RPMI7951 (cell line): ENCODE measurements at places on chromosomes 2 and 18. TPM values are rescaled to one million over a fixed set of nuclear protein-coding genes. Genes with fewer than 3 reads are reported as not detected.
A peak's percentile ranks its signal among the peaks of the same experiment; 100 is the strongest.

Gene LYPD6B
- 21.6 and 25.9 TPM in 2 replicates for total RNA-seq

Gene CYP26B1
- total RNA-seq = 3.5 and 4.3 TPM in 2 replicates

Gene AGXT
- 0.10 and 0.24 TPM in 2 replicates for total RNA-seq

Gene SERPINB7
- total RNA-seq = 10.0 and 13.1 TPM in 2 replicates

Gene SRD5A2
- not detected in 2 replicates for total RNA-seq

Gene FOXD4L1
- 0.10 TPM in 1 of 2 replicates, not detected in the other for total RNA-seq

Gene GPN1
- total RNA-seq = 61.9 and 63.3 TPM in 2 replicates

Gene ZNF512
- 19.8 and 20.5 TPM in 2 replicates for total RNA-seq

GRCh38 chr2:8219631-8220355 is 462.1 kb upstream of the ID2 start:
- peak; percentile 92 for DNase-seq

DNA sequence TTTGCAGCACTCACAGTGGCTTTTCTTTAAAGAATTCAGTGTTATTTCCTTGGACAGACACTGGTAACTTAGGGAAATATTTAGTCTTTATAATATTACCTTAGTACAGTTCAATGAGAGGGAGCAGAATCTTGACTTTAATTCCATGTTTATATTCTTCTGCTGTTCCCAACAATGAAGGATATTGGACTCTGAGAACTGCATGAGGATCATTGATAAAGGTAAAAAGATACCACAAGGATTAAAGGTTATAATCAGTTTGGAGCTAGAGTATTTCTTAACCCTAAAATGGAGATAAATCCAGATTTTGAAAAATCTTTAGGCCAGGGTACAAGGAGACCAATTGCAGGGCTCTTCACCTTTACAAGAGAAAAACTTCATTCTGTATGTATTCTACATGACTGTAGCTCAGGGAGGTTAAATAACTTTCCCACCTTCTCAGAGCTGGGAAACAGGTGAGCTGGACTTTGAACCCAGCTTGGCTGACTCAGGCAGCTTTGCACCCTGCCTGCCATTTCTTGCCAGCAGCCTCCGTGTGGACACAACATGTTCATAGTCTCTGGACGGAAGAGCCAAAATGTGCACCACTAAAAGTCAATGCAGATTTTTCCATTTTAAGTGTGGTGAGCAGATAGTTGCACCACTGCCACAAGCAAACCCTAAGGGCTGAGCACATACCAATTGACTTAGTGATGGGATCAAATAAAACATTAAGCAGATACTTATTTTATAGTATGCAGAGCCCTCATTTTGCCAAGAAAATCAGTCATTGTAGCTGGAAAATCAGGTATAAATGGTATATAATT is 26.7 kb downstream of the UPP2 start:
- DNase-seq = no peak

DNA sequence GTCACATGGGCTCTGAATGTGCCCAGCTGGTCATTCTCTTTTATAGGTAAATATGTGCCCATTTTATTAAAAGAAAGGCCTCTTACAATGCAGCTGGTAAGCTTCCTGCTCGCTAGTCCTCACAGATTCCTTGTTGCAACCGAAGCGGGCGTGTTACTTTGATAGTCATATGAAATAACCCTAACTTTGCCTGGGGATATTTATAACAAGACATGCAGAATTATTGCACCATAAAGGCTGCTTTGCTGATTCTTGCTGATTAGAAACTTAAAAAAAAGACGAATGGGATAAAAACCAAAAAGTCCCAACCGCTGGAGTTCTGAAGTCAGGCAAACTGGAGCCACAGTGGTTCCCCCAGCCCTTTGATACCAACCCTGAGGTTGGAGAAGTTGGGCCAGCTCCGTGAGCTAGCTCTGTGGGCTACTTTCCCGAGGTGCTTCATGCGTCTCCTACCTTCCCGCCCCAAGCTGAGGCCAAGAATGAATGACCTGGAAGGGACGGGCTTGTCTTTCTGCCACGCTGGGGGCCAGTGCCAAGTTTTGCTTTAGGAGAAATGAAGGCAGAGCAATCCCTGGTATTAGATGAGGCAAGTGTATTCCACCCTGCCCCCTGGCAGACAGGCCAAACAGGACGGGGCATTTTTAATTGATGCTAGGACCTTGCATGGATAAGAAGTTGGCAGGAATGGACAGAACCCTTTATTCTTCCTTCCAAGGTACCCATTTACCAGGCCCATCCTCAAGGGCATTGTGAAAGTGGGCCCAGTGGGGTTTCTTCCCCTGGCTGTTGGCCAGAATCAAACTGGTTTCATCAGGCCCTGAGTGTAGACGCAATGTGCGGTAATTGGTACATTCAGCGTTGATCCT is 140.4 kb downstream of the KCTD1 start:
- DNase-seq = peak; percentile 35

DNA sequence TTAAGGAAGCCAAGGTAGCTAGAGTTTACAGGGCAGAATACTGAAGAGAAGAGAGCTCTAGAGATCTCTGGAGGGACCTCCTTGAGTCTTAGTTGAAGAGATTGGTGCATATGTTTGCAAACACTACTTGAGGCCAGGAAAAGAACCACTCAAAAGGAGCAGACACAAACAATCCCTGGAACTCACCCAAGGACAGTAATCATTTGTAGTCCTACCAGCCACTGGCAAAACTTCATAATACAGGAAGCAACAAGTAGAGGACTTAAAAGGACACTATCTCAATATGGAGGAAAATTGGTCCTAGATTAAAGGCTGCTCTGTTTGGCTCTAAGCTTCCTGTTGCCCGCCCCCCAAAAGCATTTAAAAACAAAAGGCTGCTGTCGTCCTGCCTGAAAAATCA is 46.9 kb upstream of the UBXN4 start:
- peak; percentile 32 for DNase-seq

- DNase-seq = no peak
These were observed 7.9 kb downstream of the RDH14 start for GRCh38 chr2:18552351-18553077.

GRCh38 chr2:216365518-216365917 is 6.8 kb downstream of the MARCHF4 start:
- DNase-seq = no peak

DNA sequence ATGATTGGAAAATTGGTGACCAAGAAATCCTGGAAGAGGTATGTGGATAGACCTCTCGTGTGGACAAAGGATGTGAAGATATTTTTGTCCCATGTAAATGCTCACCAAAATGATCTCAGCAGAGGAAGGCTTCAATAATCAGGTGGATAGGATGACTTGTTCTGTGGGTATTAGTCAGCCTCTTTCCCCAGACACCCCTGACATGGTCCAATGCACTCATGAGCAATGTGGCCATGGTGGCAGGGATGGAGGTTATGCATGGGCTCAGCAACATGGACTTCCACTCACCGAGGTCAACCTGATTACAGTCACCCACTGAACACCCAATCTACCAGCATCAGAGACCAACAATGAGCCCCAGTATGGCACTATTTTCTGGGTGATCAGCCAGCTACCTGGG is 20.2 kb downstream of the CHRNA1 start:
- no peak for DNase-seq

DNA sequence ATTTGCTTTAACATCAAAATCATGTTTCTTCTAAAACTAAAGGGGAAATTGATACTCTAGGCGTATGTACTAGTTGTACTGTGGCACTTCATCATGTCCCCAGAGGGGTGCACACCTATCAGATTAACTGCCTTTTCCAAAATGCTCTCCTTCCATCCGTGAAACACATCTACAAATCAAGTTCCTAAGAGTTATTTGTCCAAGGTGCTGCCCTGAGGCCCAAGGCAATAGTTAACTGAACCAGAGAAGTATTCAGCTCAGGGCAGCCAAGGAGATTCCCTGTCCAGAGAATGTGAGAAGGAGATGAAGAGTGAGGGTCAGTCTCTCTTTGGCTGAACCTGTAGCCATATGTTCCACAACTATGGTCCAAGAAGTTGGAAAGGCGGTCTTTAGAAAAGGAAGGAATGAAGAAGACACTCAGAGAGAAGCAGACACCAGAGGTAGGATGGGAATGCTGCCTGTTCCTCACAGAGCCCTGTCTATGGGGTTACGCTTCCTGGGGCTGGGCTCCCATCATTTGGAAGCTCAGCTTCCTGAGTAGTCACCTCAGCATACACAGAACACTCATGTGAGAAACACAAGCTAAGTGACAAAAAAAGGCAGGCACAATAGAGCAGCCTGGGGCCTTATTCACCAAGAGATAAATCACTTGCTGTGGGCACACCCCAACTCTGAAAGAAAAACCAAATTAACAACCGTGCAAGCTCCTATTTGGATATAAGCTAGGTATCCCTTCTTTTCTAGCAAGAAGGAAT is 55.6 kb downstream of the ANKRD44 start:
- DNase-seq = peak; percentile 15

GRCh38 chr2:238236571-238236970 is 3.3 kb downstream of the HES6 start:
- no peak for DNase-seq

- DNase-seq = peak; percentile 16
These were observed 196.8 kb upstream of the SESTD1 start for GRCh38 chr2:179461420-179461819.

- no peak for DNase-seq
These were observed 1.3 kb upstream of the LRP2 start for GRCh38 chr2:169363560-169364150.

- no peak for DNase-seq
These were observed 133.3 kb upstream of the SPRED2 start for GRCh38 chr2:65565681-65566080.

- peak; percentile 65 for DNase-seq
These were observed 616 bp downstream of the RNPEPL1 start for GRCh38 chr2:240568678-240569522.

DNA sequence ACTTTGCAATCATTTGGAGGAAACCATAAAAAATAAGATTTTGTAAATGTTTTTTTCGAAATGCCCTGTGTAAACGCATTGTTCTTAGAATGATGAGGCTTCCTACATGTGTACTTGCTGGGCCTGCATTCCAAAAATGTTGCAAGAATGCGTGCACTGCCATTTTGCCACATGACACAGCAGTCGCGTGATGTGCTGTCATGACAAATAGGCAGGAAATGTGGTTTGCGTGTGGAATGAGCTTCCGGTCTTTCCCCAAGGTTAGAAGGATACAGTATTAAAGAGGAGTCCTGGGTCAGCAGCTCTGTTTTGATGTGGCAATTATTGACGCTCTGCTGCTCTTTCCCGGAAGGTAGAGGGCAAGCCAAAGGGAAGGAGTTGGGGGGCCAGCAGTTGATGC is 18.1 kb upstream of the SERPINB2 start:
- DNase-seq = peak; percentile 92

GRCh38 chr2:42810971-42811811 is 18.8 kb upstream of the HAAO start:
- DNase-seq = peak; percentile 73

GRCh38 chr2:12930391-12930790 is 213.7 kb downstream of the TRIB2 start:
- DNase-seq = peak; percentile 78
